ENCODE measurements at places on chromosomes 1 and 21.
A peak's percentile ranks its signal among the peaks of the same experiment; 100 is the strongest.

DNA sequence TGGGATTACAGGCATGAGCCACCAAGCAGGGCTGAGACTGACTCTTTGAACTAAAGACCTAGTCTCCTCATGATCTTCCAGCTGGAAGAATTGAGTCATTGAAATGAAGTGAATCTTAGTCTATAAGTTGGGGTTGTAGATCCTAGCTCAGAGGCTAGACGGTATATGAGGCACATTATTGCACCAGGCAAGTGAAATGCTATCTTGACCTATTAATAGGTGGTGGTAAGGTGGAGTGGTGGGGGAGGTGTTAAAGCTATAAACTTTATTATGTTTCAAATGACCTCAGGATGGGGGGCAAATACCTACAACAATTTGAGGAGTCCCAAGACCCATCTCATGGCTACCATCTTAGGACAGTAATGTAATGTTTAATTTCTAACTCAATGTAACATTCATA lies 36.8 kb upstream of the SLC16A1 start:
- DNase-seq: no peak

GRCh38 chr1:54372978-54373377 lies 33.2 kb downstream of the SSBP3 start:
- DNase-seq: no peak

DNA sequence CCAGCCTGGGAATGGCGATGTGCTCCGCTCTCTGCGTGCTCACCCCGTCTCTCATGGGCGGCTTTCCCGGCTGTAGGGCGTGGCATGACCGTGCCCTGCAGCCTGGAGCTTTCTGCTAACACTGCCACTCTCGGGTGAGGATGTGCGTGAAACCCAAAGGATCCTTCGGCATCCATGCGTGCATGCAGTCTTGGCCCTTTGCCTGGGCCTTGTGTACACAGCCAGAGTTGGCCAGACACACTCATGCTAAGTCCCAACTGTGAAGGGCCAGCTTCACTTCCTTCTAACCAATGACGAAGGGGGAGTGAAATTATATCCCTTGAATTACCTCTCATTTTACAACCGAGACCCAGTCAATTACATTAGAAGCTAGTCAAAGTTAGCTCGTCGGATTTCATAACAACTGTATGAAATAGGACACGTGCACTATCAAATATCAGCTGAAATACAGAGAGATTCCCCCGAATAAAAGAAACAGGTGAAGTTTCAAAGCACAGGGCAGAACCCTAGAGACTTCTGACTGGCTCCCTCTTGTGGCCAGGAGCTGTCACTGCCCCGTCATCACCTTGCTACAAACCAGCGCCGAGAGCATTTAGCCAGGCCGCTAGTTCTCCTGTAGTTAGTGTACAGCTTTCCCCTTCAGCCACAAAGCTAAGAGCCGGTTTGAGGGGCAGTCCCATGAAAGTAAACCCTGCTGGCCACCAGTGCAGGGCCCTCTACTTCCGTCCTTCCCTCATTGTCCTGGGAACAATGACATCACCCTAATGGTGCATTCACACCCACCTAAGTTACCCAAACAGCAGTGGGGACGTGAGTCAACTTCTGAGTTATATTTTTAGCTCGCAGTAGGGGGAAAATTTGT lies 63.4 kb upstream of the COA6 start:
- DNase-seq: peak; percentile 38

DNA sequence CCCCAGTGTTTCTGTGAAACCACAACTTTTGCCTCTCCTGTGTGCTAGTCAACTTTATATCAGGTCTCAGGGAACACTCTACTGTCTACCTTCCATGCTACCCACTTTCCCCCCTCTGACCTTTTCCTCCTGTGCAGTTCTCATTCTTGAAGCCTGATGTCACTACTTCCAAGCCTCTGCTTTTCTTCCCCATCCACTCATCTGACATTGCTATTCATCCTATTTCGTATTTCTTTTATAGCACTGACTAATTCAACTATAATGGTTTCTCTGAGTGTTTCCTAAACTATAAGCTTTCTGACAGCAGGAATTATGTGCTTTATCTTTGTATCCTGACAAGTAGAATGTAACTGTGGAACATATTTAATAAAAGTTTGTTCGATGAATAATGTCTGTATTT lies 18.2 kb upstream of the DPH5 start:
- no peak for DNase-seq

DNA sequence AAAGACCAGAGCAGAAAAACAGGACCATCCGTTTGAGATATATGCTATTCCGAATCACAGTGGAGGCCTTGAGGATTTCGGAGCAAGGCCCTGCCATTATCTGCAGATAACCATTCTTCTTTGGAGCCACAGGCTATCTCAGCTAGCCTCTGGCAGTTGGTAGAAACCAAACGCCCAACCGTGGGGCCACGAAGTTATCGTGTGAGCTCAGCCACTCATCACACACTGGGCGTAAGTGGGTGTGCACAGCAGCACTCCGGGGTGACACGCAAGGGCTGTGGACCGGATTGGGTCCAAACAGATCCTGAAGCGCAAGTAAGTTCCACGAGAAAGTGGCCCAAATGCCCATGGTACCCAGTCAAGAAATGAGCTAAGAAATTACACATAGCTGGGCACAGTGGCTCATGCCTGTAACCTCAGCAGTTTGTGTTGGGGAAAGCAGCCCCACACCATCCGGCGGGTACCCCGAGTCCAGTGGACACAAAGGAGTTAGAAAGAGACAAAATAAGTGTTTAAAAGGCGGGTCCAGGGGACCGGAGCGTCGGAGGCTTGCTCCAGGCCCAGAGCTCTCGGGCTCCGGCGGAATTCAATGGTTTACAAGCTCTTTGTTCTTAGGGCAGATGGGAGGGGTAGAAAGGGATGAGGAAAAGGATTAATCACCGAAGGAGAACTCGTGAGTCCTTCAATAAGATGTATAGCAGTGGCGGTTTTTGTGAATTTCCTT lies 130.6 kb downstream of the LIPI start:
- no peak for DNase-seq

DNA sequence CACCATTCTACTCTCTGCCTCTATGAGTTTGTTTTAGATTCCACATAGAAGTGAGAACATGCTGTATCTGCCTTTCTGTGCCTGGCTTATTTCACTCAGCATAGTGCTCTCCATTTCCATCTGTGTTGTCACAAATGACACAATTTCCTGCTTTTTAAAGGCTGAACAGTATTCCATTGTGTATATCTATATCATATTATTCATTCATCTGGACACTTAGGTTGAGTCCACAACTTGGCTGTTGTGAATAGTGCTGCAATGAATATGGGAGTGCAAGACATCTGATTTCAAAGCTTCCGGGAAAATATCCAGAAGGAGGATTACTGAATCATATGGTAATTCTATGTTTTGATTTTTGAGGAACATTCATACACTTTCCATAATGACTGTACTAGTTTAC lies 20.1 kb upstream of the DONSON start:
- no peak for DNase-seq

DNA sequence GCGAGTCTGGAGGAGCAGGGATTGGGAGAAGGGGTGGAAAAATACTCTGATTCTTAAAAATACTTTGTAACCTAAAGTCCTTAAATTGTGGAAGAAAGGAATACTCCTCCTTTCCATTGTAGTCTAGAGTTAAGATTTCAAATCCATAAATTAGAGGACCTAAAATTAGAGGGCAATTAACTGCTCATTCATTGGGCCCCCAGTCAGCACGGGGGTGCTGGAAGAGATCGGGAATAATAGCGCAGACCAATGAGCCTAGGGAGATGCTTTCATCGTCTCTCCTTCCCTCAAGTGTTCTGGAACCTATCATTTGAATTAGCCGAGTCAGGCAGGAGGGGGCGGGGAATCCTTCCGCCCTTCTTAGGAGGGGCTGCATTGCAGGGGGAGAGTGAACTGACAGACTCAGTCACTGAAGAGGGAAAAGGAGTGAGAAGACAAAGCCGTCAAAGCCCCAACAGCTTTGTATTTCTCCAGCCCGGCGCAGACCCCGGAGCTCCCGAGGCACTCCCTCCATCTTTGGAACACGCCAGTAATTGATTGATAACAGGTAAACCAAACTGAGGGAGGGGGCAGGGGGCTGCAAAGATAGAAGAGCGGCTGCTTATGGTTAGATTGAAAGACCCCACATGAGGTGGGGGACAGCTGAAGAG lies at the start of gene MLLT11:
TSS of gene MLLT11 (plus strand) at position 391 of the 650 bp plus-strand sequence. CDS start 6,828 bp downstream, outside the sequence.
- no peak for DNase-seq

DNA sequence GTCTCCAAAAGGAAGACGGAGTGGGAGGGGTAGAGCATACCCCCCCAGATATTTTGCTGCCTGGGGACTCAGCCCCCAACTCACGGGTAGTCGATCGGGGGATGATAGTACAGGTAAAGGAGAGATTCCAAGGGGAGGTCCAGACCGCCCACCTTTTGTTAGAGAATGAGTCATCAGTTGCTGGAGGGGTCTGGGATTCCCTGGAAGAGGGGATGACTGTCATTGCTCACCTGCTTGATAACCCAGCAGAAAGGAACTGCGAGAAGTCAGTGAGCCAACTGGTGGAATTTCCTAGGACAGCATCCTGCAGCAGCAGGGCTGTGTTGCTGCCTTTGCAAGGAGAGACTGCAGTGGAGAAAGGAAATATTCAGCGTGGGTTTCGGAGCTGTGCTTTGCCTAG lies 64.4 kb downstream of the MACF1 start:
- no peak for DNase-seq

- DNase-seq: no peak
Observed at GRCh38 chr1:235649368-235650163, at the start of gene GNG4. Gene GNG4, minus strand, starts transcription at chr1:235649784. Its CDS starts 65,946 bp downstream, at chr1:235583838.
